ENCODE measurements at places on chromosomes 6 and 20. TPM values are rescaled to one million over a fixed set of nuclear protein-coding genes. Genes with fewer than 3 reads are reported as not detected.

GRCh38 chr6:40754461-40755045 lies 167.4 kb upstream of the LRFN2 start:
- H3K27ac ChIP-seq, result no peak overlapping the region
- H3K27me3 ChIP-seq, result peaks cover 49% of the 10 kb centered on the region
- no peaks in the 10 kb centered on the region for H3K36me3 ChIP-seq
- no peak for DNase-seq
- H3K4me1 ChIP-seq, result peaks cover 5% of the 10 kb centered on the region

DNA sequence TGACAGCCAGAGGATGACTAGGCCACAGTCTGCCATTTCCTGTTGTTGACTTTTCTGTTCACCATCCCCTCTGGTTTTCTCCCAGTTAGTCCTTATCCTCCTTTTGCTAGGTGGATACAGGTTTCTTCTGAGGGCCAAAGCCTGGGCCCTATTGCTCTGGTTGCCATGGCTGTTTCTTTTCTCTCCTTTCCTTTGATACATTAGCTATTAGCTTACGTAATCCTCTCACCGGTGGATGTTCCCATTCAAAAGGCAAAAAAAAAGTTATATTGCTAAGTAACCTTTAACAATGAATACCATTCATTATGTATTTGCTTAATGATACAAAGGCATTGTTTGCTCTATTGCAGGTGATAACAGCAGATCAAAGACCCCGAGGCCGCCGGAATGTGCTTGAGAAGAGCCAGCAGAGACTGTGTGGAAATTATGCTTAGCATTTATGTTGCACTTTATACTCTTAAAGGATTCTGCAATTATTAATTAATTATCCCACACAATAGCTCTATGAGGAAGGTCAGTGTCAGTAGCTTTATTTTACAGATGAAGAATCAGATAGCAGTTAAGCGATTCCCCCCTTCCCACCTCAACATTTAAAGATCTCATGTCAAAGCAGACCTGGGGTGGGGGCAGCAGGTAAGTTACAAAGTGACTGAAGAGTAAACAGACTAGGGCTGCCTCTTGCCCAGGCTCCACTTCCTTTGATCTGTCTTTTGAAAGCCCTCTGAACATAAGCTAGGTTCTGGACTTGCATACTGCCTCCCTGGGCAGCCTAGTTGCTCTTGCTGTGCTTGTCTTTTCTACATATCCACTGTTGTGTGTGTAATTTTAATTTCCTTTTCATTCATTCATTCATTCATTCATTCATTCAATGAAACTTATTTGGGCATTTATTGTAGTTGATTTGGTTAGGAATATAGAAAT lies 14.5 kb upstream of the TFB1M start:
- H3K4me1 ChIP-seq, result peaks cover 32% of the 10 kb centered on the region
- H3K27me3 ChIP-seq, result no peaks in the 10 kb centered on the region
- H3K4me3 ChIP-seq, result no peak overlapping the region
- DNase-seq, result no peak

GRCh38 chr20:63591147-63591533 lies 17.1 kb upstream of the HELZ2 start:
- H3K36me3 ChIP-seq, result peaks cover 36% of the 10 kb centered on the region
- H3K4me3 ChIP-seq, result no peak overlapping the region
- H3K27me3 ChIP-seq, result no peaks in the 10 kb centered on the region
- H3K27ac ChIP-seq, result no peak overlapping the region
- DNase-seq, result no peak

- no peak for DNase-seq
- no peaks in the 10 kb centered on the region for H3K36me3 ChIP-seq
- H3K27me3 ChIP-seq, result no peaks in the 10 kb centered on the region
- no peak overlapping the region for H3K4me3 ChIP-seq
- H3K4me1 ChIP-seq, result peaks cover 6% of the 10 kb centered on the region
Measured at GRCh38 chr6:18207949-18208348, 52.7 kb downstream of the KDM1B start.

DNA sequence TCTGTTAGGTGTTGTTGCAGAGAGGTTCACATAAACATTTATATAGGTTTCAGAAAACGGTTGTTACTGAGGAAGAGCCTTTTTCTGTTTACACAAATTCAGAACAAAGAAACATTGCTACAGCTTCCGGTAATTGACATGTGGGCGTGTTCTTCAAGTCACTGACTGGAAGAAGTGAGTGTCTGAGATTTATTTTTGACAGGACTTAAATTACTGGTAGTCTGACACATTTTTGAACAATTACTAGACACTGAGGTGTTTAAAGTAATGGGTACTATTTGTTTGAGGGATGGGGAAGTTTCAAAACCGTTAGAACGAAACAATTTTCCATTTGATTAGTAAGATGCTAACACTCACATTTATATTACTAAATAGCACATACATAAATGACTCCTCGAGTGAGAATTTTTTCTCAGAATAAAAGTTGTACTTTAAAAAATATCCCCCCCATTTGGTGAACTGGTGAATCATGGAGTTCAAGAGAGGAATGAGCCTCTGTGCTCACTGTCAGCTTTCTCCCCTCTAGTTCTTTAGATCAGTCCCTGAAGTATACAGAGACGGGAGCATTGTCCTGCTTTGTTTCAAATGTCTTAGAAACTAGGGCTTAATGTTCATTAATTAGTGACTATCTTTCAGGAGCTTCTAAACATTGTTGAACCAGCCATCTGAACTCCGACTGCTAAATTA lies 98.7 kb downstream of the TSHZ2 start:
- H3K36me3 ChIP-seq, result peaks cover 34% of the 10 kb centered on the region
- peak overlapping the region; percentile 21 for H3K4me3 ChIP-seq
- H3K27ac ChIP-seq, result peak overlapping the region; percentile 82
- peaks cover 44% of the 10 kb centered on the region for H3K4me1 ChIP-seq

- no peak overlapping the region for H3K27ac ChIP-seq
- no peak overlapping the region for H3K4me3 ChIP-seq
- no peaks in the 10 kb centered on the region for H3K4me1 ChIP-seq
- no peak for DNase-seq
- no peaks in the 10 kb centered on the region for H3K36me3 ChIP-seq
- H3K27me3 ChIP-seq, result peaks cover 21% of the 10 kb centered on the region
Measured at GRCh38 chr20:23193801-23194384, 107.8 kb upstream of the CD93 start.

DEF6 gene
- 103 TPM for total RNA-seq

DEFB114 gene
- not detected for total RNA-seq

GPSM3 gene
- total RNA-seq, result 82.4 TPM

PPP1R3G gene
- 0.05 TPM for total RNA-seq

ALDH5A1 gene
- 11.7 TPM for total RNA-seq

NKX2-4 gene
- not detected for total RNA-seq

CGA gene
- not detected for total RNA-seq
